ENCODE measurements at places on chromosomes 11 and 22.
A peak's percentile ranks its signal among the peaks of the same experiment; 100 is the strongest.

DNA sequence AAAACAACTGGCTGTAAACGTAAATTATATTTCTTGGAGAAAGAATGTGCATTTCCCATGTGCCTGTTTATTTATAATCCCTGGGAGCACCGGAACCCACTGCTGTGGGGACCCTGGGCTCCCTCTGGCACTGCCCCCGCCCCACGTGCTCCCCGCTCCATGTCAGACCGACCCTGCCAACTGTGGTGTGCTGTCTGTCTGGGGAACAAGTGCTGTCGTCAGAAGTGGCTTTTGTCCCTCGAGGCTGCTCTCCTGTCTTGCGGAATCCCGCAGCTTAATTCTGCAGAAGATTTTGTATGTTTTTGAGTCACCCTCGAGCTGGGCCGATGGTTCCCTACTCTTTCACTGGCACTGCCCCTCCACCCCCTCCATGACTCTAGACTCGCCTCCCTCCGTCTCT, 2.4 kb downstream of the LRRC10B start:
- DNase-seq, result no peak

GRCh38 chr22:26398741-26399153, 30.3 kb upstream of the ASPHD2 start:
- no peak for DNase-seq

- DNase-seq, result peak; percentile 61
Observed at GRCh38 chr11:32893343-32894148, 935 bp downstream of the QSER1 start.

DNA sequence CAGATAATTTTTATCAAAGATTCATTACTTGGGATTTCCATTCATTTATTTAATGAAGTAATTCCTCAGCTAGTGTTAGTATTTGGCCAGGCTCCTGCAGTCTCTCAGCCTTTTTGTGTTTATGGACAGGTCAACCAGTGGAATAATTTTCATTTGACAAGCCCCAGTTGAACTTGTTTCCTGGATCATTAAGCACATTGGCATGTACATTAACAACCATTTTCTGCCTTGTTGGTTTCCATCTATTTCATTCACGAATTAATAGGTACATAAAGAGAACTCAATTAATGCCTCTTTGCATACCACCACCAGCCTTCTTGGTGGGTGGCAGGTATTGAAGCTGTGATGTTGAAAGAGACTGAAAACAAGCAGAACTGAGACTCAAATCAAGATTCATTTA, 745.2 kb downstream of the KCNA4 start:
- DNase-seq, result no peak

DNA sequence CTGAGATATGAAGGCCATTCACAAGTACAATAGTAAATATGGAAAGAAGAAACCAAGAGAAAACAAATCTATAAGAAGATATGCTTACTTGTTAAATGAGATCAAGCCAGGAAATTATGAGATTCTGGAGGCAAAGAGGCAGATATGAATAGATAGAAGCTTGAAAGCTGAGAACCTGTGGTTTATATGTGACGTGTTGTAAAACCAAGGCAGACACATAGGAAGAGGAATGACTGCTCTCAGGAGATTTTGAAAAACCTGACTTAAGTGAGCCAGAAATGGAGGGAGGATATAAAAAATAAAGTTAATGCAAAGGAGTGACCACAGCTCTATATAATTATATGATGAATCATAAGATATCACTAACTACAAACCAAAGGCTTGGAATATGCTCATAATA, 1160.5 kb upstream of the CNTN5 start:
- no peak for DNase-seq

DNA sequence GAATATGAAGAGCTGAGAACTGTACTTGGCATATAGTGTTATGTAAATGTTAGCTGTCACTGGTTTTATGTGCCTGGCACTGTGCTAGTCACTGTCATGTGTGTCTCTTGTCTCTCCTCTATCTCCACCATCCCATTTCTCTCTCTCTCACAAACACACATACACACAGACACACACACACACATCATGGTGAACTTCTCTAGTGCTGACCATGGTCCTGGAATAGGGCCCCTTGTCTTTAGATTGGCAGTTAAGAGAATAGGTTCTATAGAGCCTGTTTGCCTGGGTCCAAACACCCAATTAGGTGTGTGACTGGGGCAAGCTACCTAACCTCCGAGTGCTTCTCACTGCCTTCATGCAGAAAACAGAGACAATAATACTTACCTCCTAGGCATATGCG, 109.7 kb upstream of the NARS2 start:
- DNase-seq, result no peak

DNA sequence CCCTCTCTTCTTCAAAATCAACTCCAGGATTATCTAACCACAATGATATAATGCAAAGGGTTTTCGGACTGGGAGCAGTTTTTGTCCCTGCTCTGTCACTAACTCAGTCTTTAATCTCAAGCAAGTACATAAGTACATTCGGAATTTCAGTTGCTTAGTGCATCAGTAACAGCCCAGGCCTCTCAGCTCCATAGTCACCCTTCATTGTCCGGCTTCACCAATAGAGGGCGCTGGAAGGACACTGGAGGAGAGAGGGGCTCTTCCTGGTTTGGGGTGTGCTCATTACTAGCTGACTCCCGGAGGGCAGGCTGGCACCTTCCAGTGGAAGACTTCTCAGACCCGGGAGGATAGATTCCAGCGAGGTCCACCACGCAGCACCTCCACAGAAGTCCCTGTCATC, 90.4 kb upstream of the PDGFD start:
- DNase-seq, result no peak

DNA sequence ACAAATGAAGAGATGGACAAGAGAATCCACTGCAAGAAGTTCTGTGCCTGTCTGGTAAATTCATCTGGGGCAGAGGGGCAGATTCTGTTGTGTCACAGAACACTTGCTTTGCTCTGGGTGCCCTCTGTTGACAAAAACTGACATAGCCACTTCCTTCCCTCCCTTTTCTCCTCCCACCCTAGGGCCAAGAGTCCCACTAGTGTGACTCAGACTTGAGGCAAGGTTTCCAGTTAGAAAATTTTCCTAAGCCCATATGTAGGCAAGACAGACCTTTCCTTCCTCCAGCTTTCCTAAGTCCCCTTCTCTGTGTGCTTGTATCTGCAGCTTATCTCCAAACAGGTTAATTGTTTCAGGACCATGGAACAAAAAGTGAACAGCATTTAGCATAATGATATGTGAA, 106.8 kb downstream of the RBFOX2 start:
- no peak for DNase-seq

DNA sequence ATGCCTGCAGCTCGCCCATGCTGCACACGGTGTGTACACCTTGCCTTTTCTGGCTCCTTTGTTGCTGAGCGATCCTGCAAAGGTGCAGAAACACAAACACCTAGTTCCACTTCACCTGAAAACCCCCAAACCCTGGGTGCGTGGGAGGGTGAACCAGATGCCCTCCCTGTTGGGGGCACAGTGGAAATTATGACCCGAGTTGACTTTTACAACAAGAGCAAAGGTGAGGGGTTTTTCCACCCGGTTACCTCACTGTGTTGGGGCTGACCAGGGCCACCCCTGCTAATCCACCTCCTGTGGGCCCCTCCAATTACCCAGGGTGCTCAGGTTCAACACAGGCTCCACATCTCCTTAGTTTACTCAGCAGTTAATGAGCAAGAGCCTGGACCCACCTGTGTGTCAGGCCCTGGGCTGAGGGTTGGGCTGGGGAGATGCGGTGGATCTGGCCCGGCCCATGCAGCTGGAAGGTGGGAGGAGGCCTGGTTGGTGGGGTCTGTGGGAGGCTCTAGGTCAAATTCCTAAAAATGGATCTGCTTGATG, 42.1 kb downstream of the LRRC32 start:
- no peak for DNase-seq

- DNase-seq, result peak; percentile 77
Observed at GRCh38 chr22:46116491-46116958, 33.8 kb upstream of the PPARA start.

DNA sequence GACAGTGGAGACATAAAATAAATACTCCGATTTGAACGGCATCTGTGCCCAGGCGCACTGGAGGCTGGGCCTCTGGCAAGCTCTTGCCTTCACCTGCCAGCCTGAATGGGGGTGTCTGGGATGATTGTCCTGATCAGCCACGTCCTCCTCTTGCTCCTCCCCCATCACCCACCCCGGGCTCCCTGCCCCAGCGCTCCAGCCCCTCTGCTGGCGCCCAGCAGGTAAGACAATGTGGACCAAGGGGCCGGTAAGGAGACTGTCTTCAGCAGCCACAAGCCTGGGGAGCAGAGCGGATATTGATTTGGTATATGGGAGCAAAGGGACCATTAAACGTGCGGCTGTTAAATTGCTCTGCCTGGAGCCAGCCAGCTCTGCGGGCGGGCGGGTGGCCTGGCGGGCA, 24.9 kb downstream of the WNT11 start:
- no peak for DNase-seq

- DNase-seq, result no peak
Observed at GRCh38 chr11:126061707-126062678, 673 bp downstream of the CDON start.

DNA sequence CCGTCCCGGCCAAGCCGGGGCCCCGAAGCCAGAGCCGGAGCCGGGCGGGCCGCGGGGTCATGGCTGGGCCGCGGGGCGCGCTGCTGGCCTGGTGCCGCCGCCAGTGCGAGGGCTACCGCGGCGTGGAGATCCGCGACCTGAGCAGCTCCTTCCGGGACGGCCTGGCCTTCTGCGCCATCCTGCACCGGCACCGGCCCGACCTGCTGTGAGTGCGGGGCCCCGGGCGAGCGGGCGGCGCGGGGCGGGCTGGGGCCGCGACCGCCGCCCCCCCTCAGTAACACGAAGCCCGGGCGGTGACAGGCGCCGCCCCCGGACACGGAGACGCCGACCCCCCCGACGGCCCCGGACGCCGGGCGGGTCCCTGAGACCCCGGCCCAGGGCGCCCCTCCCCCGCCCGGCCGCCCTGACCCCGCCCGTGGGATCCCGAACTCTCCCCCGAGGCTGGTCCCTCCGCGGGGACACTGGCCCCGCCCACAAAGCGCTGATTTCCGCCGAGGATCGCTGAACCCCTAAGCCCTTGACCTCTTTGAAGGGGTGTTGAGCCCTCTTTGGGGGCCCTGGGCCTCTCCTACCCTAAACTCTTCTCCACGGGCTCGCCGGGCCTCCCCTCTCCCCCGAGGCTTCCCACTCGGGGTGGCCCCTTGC, 389 bp downstream of the MICALL1 start:
- DNase-seq, result no peak

GRCh38 chr11:35800970-35801953, 138.7 kb downstream of the TRIM44 start:
- DNase-seq, result no peak

GRCh38 chr11:8293171-8293570, 29.5 kb upstream of the LMO1 start:
- no peak for DNase-seq
